ENCODE measurements at places on chromosomes 2 and 18.

GRCh38 chr18:1383465-1383864, 478.8 kb downstream of the ADCYAP1 start:
- DNase-seq: no peak

GRCh38 chr2:63218800-63219526, 168.3 kb downstream of the OTX1 start:
- DNase-seq: no peak

DNA sequence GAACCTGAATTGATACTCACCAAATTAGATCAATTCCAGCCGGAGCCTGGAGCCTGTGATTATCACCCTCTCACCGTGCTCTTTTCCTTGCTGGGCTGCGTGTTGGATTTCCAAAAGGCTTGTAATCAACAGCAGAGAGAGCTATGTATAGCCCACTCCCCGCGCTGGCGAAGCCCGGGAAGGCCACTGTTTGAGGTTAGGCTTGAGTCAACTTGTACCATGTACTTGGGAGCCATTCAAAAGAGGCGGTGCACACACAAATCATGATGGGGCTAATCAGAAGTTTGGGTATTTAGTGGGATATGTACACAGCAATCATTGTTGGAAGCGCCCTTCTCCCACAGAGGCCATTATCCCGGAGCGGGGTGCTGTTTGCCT, 151.6 kb downstream of the GLI2 start:
- no peak for DNase-seq

DNA sequence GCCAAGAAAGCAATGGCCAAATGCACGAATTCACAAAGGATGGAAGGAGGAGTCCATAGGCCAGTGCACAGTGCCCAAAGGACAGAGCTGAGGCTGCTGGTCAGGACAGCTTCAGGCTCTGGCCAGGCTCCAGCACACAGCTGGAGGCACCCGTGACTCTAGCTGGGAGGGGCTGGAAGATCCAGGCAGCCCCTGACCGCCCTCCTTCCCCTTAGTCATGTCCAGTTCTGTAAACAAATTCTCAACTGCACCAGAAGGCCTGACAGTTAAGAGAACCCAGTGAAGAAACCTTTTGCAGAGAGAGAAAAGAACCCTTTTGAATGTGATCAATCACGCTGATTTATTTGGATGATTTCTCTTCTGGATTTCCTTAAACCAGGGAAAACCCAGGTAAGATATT, 7.7 kb upstream of the YWHAQ start:
- no peak for DNase-seq

DNA sequence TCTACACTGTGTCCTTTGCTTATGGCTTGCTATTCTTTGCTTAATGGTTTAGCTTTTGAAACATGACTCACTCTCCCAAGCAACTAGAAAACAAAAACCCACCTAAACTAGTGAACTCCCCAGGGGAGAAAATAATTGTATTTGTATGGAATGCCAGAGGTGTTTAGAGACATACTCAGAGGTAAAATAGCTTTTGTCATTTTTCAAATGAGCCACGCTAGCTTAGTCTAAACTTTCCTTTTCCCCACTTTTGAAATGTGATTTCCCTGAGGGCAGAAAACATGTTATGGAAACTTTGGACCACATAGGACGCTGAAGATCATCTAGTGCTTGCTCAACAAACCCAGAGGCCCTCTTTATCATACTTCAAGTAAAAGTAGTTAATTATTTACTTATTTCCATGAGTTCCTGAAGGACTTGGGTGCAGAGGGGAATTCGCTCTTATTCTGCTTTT, 16.5 kb upstream of the CYTIP start:
- DNase-seq: no peak

- peak; percentile 70 for DNase-seq
Observed at GRCh38 chr2:149017116-149017985, 21.1 kb upstream of the LYPD6B start.

GRCh38 chr2:177554365-177554764, 161.8 kb downstream of the AGPS start:
- DNase-seq: no peak
